ENCODE measurements at places on chromosomes 3 and 15.

DNA sequence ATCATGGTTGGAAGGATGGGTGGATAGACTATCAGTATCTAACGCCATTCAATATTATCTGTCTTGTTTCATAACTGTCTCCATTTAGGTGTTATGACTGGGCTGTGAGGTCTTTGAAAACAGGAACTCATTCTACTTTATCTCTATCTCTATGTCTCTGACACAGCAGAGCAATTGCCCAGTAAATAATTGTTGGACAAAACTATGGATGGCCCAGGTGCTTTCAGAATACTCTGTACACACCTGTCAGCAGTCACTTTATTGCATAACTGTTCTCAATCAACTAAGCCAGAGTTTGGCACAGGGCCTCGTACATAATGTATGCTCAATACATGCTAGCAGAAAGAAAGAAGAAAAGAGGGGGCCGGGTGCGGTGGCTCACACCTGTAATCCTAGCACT lies 210.3 kb downstream of the OPA1 start:
- DNase-seq: no peak

GRCh38 chr3:154247806-154248415 lies 76.4 kb downstream of the DHX36 start:
- DNase-seq: no peak

DNA sequence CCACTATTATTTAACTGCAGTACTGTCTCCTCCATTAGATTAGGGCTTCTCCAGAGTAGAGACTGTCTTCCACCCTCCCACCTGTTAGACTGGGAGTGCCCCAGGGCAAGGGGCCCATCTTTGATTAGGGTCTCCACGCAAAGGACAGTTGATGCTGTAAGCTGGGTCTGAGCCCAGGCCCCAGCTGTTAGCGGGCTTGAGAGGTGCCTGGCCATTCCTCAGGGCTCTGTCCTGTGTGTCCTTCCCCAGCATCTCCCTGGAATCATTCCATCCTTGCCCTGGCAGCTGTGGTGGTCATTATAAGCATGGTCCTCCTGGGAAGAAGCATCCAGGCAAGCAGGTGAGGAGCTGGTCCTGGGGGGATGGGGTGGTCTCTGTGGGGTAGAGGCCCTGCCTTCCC lies 6.1 kb downstream of the SLC51B start:
- no peak for DNase-seq

DNA sequence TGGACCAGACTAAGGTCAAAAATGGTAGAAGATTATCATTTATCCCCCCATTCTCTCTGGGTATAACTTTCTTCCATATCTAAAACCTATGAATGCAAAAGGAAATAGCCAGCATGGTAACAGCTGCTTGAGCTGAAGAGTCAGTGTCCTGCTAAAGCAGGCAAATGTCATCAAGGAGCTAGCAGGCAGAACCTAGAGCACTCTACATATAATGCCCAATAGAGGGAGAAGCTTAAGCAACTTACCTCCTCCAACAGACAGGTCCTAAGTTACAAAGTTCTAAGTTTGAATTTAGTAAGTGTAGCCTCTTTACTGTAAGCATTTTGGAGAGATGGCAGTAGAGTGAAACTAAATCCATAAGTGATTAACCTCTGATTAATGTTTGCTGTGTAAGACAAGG lies 7.7 kb downstream of the RAF1 start:
- DNase-seq: no peak

GRCh38 chr15:101444807-101445508 lies 44.5 kb downstream of the PCSK6 start:
- DNase-seq: no peak

- no peak for DNase-seq
These were observed 87.0 kb downstream of the TP63 start for GRCh38 chr3:189718215-189718614.

GRCh38 chr15:41396111-41396510 lies 6.2 kb downstream of the NDUFAF1 start:
- DNase-seq: no peak

GRCh38 chr3:115862099-115862498 lies 238.8 kb downstream of the GAP43 start:
- DNase-seq: no peak

- DNase-seq: no peak
These were observed 8.0 kb upstream of the CTXND1 start for GRCh38 chr15:80259942-80260510.

DNA sequence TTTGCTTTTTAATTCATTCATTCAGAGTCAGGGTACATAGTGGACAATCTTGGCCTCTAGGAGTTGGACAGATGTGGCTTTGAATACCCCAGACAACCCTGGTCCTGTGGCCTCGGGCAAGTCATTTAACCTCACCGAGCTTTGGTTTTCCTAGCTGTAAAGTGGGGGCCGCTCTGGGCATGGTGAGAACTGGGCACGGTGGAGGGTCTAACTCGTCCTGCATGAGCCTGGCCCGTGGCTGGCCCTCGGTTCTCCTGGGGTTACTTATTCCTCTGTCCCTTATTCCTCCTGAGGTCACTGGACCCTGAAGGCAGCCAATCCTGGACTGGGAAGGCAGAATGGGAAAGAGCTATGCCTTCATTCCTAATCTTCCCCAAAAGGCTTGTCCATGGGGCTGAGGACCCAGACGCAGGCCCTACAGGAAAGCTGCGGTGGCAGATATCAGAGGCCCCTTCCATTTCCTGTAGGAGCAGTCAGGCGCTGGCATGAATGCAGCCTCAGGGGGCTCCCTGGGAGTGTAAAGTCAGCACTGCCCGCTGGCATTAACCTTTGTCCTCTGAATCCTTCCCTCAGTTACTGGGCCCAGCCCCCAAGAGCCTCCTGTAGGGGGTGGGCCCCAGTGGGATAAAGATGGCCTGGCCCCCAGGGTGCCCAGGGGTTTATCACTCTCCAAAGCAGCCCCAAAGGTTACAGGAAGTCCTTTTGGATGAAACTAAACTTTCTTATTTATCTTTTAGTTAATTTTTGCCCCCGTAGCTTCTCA lies 17.9 kb upstream of the SEC13 start:
- no peak for DNase-seq

- DNase-seq: no peak
These were observed 39.0 kb downstream of the IL12A start for GRCh38 chr3:160027541-160028195.

- no peak for DNase-seq
These were observed 177.8 kb downstream of the ADAMTS17 start for GRCh38 chr15:100163961-100164360.

DNA sequence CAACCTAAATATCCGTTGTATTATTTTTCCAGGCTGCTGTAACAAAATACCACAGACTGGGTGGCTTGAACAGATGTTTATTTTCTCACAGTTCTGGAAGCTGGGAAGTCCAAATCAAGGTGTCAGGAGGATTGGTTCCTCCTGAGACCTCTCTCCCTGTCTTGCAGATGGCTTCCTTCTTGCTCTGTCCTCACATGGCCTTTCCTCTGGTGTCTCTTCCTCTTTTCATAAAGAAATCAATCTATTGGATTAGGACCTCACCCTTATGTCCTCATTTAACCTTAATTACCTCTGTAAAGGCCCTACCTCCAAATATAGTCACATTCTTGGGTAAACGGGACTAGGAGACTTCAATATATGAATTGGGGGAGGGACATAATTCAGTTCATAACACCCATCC lies 89.2 kb upstream of the PLCL2 start:
- DNase-seq: no peak

GRCh38 chr15:71634820-71635560 lies 175.4 kb upstream of the NR2E3 start:
- DNase-seq: no peak

DNA sequence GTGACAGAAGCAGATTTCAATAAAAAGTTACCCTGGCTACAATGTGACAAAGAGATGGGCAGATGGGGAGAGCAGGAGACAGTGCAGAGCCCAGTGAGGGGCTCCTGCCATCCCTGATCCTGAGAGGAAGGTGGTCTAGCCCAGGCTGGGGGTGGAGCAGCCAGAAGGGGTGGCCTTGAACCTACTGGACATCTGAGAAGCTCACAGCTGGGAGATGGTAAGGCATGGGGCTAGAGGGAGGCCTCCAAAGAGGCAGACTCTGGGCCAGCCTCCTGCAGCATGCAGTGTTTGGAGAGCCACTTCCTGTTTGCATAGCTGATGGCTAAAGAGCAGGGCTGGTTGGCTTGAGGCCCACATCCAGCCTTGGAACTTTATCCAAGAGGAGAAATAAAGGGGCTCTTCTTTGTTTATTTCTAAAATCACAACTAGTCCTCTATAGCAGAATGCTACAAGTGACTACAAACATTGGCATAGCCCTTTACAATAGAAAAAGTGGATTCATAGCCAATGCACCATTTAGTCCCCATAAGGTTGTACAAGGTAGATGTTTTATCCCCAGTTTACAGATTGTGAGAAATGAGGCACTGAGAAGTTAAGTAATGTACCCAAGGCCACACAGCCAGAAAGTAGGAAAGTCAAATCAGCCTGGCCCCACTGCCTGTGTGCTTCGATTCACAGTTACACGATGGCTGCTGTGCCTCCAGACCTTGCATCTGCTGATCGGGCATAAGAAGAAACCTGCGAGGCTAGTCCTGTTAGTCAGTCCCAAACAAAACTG lies 4.6 kb downstream of the EFCC1 start:
- no peak for DNase-seq

GRCh38 chr3:142602619-142603385 lies 6.6 kb downstream of the PLS1 start:
- no peak for DNase-seq

- DNase-seq: no peak
These were observed 150.5 kb downstream of the MAGI1 start for GRCh38 chr3:65888196-65888595.

- DNase-seq: no peak
These were observed 32.0 kb upstream of the PRICKLE2 start for GRCh38 chr3:64257100-64257755.

DNA sequence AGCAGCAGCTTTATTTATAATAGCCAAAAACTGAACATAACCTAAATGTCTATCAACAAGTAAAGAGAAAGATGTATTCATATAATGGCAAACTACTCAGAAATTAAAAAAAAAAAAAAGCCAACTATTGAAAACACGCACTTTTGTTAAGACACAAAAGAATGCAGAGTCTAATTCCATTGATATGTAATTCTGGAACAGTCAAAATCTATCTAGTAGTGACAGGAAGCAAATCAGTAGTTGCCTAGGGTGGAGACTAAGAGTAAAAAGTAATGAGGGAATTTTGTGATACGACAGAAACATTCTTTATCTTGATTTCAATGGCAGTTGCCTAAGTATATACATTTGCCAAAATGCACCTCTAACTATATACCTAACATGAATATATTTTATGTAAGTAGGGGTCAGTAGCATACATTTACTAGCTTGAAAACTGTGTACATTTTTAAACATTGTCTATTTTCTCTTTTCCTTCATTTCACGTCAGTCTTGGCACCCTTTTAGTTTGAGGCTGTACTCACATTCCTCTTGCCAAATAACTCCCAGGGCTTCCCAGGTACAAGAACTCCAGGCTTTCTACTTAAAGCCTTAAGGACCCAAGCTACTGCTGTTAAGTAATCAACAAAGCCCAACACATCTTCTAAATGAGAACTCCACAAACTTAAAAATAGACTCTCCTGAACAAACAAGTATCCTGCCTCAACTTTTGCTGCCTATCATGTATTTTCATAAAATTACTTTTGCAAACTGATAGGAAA lies 54.7 kb downstream of the ADAM10 start:
- DNase-seq: no peak

DNA sequence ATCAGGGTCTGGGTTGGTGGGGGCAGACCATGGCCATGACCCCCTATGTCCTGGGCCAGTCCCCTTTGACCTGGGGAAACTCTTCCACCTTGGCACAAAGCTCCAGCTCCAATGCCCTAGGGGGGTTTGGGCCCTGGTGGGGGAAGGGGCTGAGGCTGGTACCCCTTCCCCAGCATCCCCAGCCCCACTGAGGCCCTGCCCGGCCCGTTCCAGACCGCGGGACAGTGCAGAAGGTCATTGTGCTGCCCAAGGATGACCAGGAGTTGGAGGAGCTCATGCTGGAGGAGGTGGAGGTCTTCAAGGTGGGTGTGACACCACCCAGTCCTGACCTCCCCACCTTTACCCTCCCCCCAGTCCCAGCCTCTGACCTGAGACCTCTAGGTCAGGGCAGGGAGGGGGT lies 6.2 kb upstream of the GNAT1 start:
- DNase-seq: no peak

- DNase-seq: no peak
These were observed 26.7 kb upstream of the STAG1 start for GRCh38 chr3:136778865-136779264.

- no peak for DNase-seq
These were observed 369.0 kb upstream of the CDIN1 start for GRCh38 chr15:36210426-36210825.

- no peak for DNase-seq
These were observed 8.8 kb downstream of the NEK10 start for GRCh38 chr3:27360113-27361078.

DNA sequence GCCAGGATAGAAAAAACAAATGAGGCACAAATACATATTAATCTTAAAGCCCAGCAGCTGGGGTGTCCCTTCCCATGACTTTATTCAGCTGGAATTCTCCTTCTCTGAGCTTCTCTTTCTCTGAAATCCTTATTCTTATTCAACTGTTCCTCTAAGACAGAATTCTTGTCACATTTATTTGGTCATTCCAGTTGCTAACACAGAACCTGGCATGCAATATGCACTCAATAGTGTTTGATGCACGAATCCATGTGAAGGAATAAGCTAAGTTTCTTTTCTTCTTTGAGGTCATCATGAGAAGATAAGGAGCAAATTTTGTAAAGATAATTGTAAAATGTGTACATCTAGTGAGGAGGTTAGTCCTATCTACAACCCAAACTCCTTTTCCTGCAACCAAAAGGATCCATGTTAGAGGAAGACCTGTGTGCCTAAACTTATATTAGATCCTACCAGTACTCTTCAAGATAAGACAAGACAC lies 154.2 kb upstream of the KCNMB2 start:
- DNase-seq: no peak

- no peak for DNase-seq
These were observed 23.2 kb downstream of the DCP1A start for GRCh38 chr3:53324105-53324504.

- no peak for DNase-seq
These were observed 80.9 kb upstream of the SOX2 start for GRCh38 chr3:181630853-181631252.

- DNase-seq: no peak
These were observed 21.3 kb upstream of the RFTN1 start for GRCh38 chr3:16534640-16535262.

DNA sequence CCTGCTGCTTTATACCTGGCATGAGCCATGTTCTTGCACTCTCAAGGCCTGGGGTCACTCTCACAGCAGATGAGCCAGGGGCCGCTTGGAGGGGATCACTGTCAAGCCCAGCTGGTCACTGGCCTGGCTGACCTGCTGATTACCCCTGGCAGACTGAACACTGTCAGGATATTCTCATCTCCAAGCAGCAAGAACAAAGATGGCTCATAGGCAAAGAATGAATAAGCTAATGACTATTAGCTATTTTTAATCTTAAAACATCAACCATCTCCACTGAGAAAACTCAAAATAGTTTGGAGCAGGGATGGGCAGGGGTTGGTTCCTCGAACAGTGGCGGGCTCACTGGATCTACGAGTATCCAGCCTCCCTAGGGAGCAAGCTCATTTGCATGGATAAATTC lies 64.4 kb upstream of the ACAN start:
- no peak for DNase-seq

- DNase-seq: no peak
These were observed 66.2 kb downstream of the SCN11A start for GRCh38 chr3:38985581-38985980.
